Activated naive CD8-positive, alpha-beta T cell treated with anti-CD3 and anti-CD28 coated beads for 36 hours (primary cell): ENCODE measurements at places on chromosomes 3 and 15.

GRCh38 chr15:76863123-76863522, 42.0 kb downstream of the SCAPER start:
- DNase-seq: no peak

DNA sequence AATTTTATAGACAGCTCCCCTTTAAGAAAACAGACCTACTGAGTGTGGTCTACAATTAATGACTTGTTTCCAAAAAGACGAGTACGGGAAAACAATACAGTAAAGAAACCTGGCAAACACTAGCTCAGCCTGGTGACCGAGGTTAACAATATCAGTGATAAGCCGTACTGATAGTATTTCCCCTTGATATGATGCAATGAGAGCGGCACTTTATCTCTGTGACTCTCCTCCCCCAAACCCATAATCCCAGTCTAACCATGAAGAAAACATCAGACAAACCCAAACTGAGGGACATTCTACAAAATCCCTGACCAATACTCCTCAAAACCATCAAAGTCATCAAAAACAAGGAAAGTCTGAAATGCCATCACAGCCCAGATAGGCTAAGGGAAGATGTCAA, 8.2 kb downstream of the DENND4A start:
- no peak for DNase-seq

GRCh38 chr15:84750583-84751092, 2.2 kb downstream of the ZNF592 start:
- DNase-seq: no peak

DNA sequence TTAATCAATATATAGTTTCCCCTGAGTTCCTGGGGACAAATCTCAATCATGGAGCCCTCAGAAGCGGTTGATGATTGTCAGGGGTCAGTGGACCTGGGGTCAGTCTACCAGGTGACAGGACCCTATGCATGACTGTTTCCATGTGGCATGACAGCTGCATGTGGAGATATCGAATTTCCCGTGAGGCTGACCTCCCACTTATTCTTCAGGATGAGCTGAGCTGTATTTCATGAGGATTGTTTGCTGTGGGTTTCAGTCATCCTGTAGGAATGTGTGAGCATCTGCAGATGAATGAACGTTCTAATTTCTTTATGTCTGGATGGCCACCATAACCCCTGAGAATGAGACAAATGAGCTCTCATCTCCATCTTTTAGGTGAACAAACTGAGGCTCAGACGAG, 93.0 kb upstream of the HES1 start:
- DNase-seq: no peak

DNA sequence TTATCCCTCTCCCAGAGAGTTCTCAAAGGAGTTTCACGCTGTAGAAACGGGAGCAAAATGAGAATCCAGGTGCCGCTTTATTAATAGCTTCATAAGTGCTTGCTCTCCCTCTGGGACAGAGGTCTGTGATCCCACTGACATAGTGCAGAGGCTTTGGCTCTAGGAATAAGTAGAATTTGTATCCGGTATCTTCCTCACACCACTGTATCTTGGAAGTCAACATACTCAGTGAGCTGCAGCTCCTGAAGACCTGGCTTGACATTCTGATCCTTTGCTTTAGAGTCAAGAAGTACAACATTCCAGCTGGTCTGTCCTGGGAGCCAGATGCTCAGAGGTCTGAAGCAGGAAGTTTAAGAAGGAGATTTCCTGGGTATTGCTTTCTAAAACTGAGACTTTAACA, 323.0 kb downstream of the LPP start:
- DNase-seq: no peak

GRCh38 chr3:15284121-15284889, 48.1 kb downstream of the SH3BP5 start:
- no peak for DNase-seq

DNA sequence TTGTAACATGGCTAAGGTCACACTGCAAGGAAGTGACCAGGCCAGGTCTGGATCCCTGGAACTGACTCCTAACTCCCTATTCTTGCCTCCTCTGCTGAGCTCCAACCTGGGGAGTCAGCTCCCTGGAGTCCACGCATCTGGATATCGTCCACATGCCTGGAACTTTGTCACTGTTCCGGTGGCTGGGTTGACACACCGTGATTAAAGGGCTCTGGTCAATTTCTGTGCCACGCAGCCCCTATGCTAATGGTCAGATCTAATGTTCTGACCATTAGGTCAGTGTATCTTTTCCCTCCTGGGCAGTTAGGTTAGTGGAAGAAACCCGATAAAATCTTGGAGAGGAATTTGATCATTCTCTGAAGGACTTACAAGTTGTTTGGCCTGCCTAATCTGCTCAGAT, 1.6 kb upstream of the TPM1 start:
- DNase-seq: no peak

DNA sequence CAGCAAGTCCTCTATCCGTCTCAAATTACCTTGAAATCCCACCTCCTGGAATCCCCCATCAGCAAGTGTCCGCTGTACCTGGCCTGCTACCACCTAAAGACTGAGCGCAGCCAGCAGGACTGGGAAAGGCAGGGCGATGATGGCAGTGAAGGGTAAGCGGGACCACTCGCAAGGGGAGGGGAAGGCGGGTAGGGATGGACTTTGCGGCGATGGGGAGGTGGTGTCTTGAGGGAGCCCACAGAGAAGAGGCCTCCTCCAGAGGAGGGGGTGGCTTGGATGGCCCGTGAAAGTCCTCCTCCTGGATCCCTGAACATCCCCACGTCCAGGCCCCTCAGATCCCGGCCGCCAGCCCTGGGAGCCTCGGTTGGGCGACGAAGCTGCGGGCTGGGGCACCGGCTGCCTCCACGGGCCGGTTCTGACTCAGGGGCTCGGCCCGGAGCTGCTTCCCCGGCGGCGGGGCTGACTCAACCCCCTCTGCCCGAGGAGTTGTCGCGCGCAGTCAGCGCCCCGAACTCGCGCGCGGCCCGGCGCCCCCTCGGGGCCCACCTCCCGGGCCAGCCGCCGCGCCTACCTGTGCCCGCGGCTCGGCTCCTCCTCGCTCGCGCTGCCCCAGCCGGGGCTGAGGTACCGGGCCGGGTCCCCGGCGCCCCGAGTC, 512 bp downstream of the LARP6 start:
- peak; percentile 21 for DNase-seq

- DNase-seq: no peak
These were observed 18.0 kb upstream of the SLTM start for GRCh38 chr15:58951388-58952007.

DNA sequence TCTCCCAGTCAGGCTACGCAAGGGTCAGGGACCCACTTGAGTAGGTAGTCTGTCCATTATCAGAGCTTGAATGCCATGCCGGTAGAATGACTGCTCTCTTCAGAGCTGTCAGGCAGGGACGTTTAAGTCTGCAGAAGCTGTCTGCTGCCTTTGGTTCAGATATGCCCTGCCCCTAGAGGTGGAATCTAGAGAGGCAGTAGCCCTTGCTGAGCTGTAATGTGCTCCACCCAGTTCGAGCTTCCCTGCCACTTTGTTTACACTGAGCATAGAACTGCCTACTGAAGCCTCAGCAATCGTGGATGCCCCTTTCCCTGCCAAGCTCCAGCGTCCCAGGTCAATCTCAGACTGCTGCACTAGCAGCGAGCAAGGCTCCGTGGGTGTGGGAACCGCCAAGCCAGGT, 57.5 kb upstream of the SETMAR start:
- DNase-seq: no peak

DNA sequence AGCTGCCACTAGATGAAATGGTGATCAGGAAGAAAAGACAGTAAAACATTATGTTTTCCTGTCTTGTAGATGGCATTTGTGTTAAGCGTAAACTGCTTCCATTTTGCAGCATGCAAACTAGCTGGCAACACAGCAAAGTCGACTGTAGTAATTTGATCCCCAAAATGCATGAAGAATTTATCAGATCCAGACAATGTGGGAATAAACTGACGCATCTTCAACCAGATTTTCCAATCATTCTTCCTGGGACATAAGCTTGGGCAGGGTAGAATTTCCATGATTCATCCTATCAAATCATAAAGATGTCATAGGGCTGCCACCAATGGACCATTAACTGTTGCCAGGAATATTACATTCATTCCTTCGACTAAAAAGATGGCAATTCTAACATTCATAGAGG, 260.3 kb downstream of the ERC2 start:
- DNase-seq: no peak

- no peak for DNase-seq
These were observed 1.4 kb upstream of the RAD18 start for GRCh38 chr3:8964436-8965370.

GRCh38 chr3:172627057-172627809, 83.6 kb downstream of the NCEH1 start:
- DNase-seq: no peak

DNA sequence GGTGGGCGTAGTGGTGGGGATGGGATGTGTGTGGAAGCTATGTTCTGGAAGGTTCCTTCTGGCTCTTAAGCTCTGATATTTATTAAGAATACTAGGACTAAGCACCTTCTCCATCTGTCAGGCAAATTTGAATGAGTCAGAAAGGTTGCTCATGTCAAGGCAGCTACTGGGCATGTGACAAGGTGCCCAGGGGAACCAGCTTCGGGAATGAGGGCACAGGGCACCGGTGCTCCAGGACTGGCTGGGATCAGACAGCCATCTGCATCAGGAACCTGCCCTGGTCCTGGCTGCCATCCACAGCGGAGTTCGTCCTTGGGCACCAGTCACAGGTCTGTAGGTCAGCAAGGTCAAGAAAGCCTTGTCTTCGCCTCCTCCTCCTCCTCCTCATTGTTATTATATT, 32.5 kb downstream of the CA12 start:
- no peak for DNase-seq

DNA sequence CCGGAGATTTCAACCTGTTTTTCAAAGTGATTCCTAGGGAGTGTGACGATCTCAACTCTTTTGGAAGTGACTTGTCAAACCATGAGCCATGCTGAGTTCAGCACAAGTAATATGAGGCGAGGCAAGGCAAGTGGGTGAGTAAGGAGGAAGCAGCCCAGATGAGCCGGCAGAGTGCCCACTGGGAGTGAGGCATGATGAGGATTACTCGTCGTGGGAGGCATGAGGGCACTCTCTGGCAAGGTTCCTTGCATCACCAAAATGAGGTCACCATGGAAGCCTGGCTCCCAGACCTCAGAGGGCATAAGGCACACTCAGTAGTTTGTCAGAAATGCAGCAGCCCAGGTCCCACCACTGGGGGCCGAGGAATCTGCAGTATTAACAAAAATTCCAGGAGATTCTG, 636.1 kb downstream of the MAGI1 start:
- no peak for DNase-seq
